ENCODE measurements at places on chromosomes 11 and 22. TPM values are rescaled to one million over a fixed set of nuclear protein-coding genes. Genes with fewer than 3 reads are reported as not detected.
A peak's percentile ranks its signal among the peaks of the same experiment; 100 is the strongest.

GRCh38 chr11:121967131-121967704 is 148.8 kb downstream of the BLID start:
- DNase-seq = no peak

DNA sequence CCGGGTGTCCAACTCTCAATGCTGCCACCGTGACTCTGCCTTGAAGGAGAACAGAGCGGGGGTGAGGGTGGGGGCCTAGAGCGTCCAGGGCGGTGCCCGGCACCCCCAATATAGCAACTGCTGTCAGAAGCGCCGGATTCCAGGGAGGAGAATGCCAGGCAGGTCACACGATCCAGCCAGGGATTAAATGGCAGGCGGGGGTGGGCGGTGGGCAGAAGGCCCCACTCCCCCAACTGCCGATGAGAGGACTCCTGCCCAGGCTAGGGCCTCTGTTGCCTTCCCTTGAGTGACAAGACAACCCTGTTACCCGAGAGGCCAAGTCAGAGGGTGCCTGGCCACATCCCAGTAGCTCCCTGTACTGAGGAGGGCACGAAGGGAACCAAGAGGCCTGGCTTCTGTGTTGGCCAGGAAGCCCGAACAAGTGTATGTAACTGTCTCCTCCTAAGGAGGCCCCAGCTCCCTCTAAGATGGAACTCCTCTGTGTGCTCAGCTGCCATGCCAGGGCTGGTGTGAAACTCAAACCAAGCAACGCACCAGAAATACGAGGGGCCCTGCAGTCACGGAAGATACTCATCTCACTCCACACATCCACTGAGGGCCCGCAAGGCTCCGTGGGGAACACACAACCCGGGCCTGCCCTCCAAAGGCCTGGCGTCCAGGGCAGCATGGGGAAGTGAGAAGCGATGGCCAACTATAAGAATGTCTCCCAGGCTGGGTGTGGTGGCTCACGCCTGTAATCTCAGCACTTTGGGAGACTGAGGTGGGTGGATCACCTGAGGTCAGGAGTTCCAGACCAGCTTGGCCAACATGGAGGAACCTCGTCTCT is 3.0 kb downstream of the PACSIN3 start:
- no peak for DNase-seq

The EXPH5 gene
- total RNA-seq = 3.1 TPM

- no peak for DNase-seq
Measured at GRCh38 chr22:47168441-47168840, 406.0 kb downstream of the TBC1D22A start.

DNA sequence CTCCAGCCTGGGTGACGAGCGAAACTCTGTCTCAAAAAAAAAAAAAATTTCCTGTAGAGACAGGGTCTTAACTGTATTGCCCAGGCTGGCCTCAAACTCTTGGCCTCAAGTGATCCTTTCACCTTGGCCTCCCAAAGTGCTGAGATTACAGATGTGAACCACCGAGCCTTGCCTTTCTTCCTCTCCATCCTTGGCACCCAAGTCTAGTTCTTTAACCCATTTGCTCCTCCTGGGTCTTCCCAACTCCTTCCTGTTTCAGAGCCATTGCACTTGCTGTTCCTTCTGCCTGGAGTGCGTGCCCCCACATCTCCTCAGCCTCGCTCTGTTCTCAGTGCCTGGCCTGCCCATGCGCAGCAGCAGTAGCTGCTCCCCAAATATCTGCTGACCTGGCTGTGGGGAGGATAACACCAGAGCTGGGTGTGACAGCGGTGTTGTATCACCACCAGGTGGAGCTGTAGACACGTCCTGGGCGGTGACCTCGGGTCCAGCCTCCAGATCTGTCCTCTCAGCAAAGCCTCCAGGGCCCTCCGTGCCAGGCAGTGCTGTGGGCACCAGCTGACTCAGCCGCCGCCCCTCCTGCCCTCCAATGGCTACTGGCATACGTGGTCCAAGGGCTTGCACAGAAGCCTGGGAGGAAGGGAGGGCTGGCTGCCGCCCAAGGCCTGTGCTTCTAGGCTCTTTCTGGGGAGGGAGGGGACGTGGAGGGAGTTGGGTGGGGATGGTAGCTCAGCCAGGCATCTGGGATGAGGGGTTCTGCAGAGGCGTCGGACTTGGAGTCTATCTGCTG is 22.0 kb downstream of the TEF start:
- peak; percentile 93 for DNase-seq

DNA sequence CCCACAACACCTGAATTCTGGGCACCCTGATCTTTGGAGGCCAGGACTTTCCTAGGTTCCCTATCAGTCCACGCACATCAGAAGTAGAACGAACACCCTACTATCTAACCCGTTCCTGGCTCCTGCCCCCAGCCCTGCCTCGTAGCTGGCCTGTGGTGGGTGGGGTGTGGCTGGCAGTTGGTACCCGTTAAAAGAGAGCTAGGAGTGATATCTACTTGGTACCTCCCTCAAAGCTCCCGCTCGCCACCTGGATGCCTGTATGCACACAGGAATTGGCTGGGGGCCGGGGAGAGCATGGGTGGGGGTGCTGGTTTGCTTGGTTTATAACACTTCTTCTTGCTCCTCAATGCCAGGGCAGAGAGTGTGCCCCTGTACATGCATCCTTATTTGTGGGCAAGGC is 14.0 kb upstream of the NECTIN1 start:
- no peak for DNase-seq

The SCUBE2 gene
- 1.6 TPM for total RNA-seq

The ASPHD2 gene
- 8.5 TPM for total RNA-seq

DNA sequence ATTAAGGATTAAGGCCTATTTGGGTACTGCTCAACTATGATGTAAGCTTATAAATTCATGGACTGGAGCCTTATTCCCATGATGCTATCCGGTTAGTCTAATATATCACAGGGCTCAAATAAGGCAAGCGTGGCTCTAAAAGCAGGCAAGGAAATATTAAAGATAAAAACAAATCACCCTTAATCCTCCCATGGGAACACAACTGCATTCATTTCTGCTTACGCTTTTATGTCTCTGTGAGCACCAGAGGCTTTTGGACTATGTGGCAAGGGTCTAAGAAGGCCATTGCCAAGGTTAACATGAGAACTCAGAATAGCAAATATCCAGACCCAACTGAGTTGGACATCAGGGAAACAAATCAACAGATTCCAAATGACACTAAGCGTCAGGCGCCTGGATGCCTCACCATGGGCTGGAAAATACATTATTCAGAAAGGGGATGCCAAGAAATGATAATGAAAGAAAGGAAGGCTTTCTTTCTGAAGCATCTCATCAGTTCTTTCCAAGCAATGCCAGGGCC is 138.1 kb downstream of the SLC1A2 start:
- DNase-seq = no peak

The CCDC157 gene
- total RNA-seq = 4.8 TPM

DNA sequence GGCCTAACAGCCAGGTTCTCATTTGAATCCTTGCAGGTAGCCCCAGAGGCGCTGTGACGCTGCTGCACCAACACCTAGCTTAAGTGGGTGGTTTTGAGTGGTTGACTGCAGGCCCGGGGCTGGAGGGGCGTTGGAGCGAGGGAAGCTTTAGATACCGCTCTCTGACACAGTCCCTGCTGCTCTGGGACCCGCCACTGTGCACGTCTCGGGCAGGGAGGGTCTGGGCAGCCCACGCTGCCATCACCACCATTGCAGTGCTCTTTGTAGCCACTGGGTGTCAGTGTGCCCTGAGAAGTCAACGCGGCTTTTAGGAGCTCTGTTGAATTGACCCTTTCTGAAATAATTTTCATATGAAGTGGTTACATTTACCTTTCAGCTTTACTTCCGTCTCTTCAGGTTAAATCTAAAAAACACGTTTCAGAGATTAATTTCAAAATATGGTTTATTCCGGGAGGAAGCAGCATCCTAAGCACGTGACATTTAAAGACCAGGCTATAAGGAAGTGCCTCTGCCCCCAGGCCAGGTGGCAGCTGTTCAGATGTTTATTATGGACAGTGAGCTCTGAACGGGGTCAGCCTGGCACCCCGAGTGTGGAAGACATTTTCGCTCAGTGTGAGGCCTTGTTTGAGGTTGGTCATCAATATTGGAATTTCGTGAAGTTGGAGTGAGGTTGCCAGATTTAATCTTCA is 30.9 kb upstream of the PARVB start:
- DNase-seq = peak; percentile 83

The MOGAT2 gene
- not detected for total RNA-seq

DNA sequence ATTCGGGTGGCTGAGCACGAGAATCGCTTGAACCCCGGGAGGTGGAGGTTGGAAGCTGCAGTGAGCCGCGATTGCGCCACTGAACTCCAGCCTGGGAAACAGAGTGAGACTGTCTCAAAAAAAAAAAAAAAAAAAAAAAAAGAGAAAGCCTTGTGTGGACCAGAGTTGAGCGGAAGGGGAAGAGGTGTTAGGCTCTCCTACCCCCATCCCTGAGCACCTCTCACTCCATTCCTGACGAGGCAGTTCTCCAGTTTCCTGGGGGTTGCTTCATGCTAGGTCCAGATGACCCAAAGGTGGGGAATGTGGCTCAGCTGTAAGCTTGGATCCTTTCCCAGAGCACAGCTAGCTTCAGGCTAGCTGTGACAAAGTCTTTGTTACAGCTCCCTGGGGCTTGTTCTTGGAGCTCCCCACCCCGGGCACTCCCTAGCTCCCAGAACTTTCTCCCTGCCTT is 8.8 kb upstream of the DNAL4 start:
- DNase-seq = peak; percentile 43

The LRRC10B gene
- total RNA-seq = 0.31 TPM

DNA sequence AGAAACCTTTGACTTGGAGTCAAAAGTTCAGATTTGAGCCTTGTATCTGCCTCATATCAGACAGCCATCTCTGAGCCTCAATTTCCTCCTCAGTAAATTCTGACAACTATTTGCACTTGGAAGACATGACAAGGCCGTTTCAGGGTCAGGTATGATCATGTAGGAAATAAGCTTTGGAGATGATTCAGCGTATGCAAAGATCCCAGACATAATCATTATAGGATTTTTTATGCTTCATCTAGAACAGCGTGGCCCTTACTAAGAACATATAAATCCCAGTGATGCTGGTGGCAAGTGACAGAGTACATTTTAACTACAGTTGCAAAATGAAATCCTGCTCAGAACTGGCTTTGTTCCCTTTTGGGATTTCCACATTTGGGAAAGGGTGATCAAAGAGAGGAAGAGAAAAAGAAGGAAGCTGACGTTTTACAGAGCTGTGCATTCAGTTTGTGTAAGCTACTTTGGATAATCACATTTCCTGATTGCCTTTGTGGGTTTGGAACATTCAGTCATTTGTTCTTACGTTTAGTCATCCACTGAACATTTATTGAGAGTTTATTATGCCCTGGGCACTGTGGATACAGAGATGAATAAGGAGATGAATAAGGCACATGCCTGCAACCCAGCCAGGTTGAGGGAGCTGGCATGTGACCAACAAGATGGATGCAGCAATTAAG is 81.9 kb upstream of the HEPHL1 start:
- DNase-seq = no peak

- no peak for DNase-seq
Measured at GRCh38 chr22:26998129-26998528, 340.7 kb downstream of the MIAT start.

GRCh38 chr22:39496131-39496838 is 5.8 kb upstream of the MIEF1 start:
- peak; percentile 77 for DNase-seq

DNA sequence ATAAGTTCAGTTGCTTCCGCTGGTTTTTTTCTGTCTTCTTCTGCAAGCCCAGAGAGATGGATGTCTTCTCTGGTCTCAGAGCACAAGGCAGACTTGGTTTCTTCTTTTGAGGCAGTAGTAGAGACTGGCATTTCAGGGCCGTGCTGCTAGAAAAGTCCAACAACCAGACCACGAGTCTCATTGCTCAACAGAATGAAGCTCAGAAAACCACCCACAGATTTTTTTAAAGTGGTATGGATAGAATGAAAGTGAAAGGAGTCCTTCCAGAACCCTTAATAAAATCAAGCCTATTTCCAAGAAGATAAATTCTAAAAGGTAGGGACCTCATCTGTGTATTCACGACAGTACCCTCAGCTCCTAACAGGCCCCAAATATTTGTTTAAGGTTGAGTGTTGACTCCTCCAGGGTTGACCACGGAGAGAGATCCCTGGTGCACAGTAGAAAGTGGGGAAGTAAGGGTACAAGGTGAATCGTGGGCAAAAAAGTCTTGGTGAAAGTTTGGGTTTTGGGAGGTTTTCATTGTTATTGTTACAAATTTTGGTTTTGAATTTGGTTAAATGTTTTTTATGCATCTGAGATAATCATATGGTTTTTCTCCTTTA is 43.6 kb upstream of the DDX6 start:
- no peak for DNase-seq

The MS4A7 gene
- total RNA-seq = not detected

DNA sequence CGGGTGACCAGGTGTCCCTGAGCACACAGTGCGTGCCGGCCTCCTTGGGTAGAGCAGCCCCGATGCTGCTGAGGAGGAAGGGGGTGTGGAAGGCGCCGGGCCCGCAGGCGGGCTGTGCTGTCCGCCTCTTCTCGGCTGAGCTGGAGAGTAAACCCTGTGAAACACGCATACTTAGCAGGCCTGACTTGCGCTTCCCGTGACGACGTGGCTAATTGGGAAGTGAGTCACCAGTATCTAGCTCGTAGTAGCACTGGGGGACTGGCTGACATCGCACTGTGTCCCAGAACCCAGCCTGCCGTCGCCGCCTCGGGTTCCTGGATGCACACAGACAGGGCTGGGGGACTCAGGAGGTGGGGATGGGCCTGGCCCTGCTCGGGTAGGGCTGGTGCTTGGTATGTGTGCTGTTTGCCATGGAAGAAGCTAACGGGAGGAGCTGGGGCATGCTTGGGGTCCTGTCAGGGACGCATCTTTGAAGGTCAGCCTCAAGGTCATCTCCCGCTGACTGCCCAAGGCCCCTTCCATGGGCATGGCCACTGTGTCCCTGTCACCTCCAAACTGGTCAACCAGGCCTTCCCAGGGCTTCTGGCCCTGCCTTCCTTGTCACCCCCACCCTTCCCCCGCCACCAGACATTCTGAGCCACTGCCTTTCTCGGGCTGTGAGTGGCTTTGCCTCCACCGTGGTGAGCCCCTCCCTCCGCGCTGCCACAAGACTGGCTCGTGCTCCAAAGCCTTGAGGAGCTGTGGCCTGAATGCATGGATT is 1327.0 kb downstream of the BRD1 start:
- peak; percentile 55 for DNase-seq

GRCh38 chr11:88363648-88364065 is 26.1 kb upstream of the CTSC start:
- no peak for DNase-seq

DNA sequence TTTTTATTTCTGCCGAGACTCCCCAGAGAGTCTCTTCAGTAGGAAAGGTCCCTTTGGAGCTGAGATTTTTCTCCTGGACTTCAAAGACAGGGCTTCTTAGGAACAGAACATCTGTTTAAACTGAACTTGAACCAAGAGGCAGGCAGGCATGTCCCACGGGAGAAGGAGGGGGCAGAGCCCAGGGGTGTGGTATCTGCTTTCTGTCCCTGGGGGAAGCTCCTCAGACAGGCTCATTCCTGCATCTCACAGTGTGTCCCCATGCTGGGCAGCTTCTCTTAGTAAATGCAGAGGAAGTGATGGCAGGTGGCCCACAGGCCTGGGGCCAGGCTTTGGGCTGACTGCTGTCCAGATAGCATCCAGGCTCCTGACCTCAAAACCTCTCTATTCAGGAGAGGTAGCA is 47.3 kb downstream of the TSPAN18 start:
- DNase-seq = peak; percentile 79

The SMDT1 gene
- 44.8 TPM for total RNA-seq

The SLCO2B1 gene
- not detected for total RNA-seq

The OVOL1 gene
- 5.7 TPM for total RNA-seq

GRCh38 chr11:74754507-74755252 is 6.0 kb downstream of the RNF169 start:
- no peak for DNase-seq

GRCh38 chr11:113488931-113489351 is 13.7 kb upstream of the DRD2 start:
- DNase-seq = no peak

The CRYBB2 gene
- total RNA-seq = not detected

GRCh38 chr11:112364962-112365481 is 104.4 kb upstream of the PLET1 start:
- DNase-seq = no peak

The POTEH gene
- total RNA-seq = not detected

All from H9 (cell line).